ENCODE measurements at places on chromosomes 6 and 20.
A peak's percentile ranks its signal among the peaks of the same experiment; 100 is the strongest.

- DNase-seq: no peak
Measured at GRCh38 chr6:50868466-50868865, 49.8 kb downstream of the TFAP2B start.

- no peak for DNase-seq
Measured at GRCh38 chr6:10603219-10603618, 82.1 kb downstream of the GCNT2 start.

- DNase-seq: no peak
Measured at GRCh38 chr6:167932468-167933276, 64.8 kb upstream of the KIF25 start.

- DNase-seq: no peak
Measured at GRCh38 chr20:52103335-52103912, 88.2 kb downstream of the ZFP64 start.

- DNase-seq: no peak
Measured at GRCh38 chr6:45474376-45474775, 96.6 kb upstream of the SUPT3H start.

DNA sequence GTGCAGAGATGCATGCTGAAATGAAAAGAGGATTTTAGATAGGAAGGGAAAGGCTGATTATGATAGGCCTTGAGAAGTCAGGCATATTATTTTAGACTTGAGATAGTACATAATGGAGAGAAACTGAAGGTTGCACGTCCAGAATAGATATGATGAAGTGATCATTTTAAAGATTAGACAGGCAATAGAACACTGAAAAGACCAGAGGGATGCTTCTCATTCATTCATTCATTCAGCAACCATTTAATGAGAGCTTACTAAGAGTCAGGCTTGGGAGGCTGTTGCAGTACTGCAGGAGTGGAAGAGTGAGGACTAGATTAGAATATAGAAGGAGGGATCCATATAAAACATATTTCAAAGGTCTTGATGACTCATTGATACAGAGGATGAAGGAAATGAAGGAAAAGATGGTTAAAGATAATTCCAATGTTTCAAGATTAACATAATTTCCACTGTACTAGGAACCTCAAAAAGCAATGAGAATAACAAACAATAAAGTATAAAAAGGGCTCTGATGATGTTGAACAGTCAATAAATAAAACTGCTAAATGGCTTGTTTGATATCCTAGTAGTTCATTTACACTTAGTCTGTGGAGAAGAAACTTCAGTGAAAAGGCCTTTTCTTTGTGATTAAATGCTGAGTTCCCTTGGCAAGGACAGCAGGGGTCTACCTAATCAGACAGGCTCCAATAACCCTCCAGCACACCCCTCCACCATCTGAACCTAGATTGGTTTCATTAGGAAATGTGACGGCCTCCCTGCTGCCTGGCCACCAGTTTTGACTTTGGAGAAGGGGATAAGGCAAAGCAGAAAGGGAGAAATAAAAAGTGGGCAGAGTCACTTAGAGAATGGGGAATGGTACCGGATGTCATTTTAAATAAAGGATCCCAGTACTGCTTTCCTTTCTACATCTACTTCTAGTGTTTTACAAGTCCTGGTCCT lies 5.3 kb upstream of the FBXO9 start:
- DNase-seq: no peak

DNA sequence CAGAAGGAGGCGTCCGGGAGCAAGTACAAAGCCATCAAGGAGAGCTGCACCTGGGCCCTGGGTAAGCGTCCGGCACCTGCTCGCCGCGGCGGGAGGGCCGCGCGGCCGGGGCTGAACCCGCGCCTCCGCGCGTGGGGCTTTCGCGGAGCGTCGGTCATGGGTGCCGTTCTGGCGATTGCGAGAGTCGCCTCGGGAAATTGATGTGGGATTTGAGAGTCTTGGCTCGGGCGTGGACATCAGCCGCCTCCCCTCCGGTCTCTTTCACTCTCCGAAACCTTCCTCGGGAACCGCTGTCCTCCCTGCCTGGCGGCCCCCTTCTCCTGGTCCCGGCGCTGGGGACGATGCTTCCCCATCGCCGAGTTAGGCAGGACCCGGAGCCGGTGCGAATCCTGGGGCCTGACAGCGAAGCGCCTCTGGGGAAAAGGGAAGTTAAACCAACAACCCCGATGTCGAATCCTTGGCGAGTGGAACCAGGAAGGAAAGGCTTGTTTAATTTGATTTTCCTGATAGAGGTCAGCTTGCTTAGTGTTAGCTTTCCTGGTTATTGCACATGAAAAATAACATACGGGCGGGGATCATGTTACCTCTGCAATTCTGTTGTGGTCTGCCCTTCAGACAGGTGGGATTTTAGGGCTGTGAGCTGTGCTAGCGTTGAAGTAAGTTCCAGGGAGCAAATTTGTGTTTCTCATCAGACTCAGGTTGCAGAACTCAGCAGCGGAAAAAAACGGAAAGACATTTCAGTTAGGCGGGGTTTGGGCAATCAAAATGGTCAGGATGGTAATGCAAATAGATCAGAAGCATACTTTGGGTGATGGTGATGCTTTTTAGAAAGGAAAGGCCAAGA lies 594 bp downstream of the ARFGEF3 start:
- DNase-seq: no peak

DNA sequence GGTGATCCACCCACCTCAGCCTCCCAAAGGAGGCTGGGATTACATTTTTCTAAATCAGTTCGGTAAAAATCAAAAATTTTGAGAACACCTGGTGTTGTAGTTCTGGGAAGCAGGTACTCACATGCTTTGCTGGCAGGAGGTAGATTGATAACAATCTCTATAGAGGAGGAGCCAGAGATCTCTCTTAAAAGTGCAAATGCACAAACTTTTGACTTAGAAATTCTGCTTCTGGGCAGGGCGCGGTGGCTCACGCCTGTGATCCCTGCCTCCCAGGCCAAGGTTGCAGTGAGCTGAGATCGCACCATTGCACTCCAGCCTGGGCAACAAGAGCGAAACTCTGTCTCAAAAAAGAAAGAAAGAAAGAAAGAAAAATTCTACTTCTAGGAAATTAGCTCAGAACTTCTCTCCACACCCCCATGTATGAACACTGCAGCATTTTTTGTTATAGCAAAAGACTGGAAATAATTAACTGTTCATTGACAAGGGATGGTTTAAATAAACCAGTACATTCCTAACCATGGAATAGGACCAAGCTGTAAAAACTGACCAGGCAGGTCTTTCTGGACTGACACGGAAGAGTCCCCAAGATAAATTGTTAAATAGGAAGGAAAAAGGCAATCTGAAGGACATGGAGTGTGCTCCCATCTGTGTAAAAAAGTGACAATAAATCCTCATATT lies 14.4 kb upstream of the TRIB3 start:
- no peak for DNase-seq

- no peak for DNase-seq
Measured at GRCh38 chr6:12293235-12293930, 3.2 kb downstream of the EDN1 start.

- DNase-seq: no peak
Measured at GRCh38 chr6:28606424-28607391, 81.0 kb downstream of the GPX5 start.

DNA sequence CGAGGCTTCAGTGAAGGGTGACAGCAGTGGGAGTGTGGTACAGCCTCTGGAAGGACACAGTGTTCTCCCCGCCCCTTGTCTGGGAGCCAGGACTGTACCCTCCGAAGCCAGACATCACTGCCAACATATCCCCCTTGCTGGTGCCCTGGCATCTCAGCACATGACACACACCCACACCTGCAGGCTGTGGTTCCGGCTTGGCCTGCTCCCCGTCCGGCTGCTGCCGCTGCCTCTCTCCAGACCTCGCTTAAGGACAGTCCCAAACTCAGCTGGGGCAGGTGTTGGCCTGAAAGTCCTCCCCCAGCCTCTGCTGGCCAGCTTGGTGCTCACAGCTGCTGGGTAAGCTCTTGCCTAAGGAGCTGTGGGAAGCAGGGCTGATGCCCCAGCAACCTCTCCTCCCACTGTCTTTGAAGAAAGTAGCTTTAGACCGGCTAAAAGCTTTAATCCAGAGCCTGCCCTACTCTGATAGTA lies 7.0 kb downstream of the EMILIN3 start:
- no peak for DNase-seq

DNA sequence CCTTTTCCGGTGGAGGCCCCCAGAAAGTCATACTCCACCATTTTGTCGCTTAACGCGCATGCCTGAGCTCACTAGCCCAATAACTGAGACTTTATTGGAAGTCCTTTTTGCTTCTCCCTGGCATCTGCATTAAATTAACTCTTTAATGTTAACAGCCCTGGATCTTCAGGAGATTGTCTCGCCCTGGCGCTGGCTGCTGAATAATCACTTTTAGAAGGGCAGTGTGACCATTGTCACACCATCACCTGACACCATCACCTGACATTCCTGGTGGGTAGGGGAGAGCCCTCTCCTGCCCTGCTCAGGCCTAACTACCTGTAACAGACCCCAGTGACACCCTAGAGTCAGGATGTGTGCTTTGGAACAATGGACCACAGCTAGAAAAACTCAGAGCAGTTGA lies 115.5 kb upstream of the SNX9 start:
- no peak for DNase-seq

DNA sequence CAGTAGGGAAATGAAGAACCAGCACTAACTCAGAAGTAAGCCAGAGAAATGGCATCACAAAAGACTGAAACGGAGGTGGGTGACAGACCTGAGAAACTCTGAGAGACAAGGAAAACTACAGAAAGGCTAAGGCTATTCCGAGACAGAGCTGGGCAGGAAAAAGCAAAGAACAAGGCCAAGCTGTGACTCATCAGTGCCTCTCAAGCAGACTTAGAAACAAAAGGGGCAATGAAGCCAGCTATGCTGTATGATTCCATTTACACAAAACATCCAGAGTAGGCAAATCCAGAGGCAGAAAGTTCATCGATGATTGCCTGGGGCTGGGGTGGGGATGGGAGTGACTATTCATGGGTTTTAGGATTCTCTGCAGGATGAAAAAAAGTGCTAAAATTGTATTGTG lies 50.0 kb downstream of the SLC23A2 start:
- DNase-seq: peak; percentile 71

GRCh38 chr6:137237413-137238170 lies 18.4 kb upstream of the IFNGR1 start:
- no peak for DNase-seq

DNA sequence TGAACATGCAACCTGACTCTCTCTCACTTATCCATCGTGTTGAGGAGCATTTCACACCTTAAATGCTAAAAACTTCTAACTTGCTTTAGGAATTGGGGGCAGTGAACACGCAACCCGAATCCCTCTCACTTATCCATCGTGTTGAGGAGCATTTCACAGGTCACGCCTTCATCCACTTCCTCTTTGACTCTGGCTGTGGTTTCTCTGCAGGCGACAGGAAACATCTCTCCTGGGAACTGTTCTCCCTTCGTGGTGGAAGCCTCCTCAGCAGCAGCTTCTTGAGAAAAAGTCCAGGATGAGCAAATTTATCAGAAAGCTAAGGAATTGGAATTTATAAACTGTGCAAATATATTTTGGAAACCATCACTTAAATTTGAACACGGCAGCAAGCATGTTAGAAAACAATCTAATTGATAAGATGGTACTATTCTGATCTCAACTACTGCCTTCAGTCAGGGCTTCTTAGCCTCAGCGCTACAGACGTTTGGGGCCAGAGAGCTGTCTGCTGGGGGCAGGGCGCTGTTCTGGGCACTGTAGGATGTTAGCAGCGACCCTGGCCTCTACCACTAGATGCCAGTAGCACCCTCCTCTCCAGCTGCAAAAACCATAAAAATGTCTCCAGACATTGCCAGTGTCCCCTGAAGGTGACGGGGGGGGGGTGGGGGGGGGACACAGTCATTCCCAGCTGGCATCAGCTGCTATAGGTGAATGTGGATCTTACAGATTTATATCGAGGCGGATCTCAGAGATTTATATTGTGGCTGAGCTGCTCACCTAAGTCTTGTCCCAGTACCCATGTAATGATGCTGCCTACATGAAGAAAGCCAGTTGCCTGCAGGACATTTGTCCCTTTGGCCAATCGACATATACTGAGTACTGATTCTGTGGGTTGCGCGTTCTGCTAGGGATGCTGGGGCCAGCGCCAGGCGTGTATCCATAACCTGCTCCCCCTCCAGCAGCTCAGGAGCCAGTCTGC lies 26.2 kb downstream of the CTCFL start:
- no peak for DNase-seq

DNA sequence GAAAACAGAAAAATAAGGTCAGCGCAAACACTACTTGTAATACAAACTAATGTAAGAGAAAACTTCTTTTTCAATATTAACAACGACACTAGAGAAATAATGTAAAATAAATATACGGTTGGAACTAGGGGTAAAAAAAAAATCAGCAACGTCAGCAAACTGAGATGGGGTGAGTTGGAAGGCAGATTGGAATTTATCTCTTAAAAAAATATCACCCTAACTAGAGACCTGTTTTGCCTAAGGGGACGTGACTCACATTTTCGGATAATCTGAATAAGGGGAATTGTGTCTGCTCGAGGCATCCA lies 705 bp upstream of the UTRN start:
- no peak for DNase-seq

DNA sequence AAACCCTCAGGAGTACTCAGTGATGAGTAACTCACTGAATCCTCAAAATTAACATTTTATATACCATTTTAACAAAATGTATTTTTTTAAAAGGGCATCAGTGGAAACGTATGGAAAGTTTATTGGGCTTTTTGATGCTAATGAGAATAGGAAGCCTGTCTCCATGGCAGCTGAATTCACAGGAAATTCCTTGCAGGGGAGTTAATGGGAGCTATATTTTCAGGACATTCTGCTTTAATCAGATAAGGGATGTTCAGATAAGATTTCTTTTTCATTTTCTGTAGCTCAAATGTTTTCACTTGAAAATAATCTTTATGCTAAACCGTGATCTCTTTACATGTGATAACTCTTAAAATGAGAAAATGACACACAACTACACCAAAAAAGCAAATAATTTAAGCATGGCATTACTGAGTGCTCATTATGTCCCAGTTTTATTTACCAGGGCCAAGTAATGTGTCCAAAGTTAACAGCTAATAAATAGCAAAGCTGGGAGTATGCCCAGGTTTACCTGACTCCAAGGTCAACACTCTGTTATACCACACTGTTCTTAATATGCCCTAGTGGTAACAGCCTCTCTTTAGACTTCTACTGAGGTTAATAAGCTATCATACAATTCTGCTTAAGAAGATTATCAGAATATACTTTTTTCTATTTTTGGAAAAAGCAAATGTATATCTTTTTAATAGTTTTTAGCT lies 348.1 kb downstream of the GRIK2 start:
- no peak for DNase-seq

GRCh38 chr20:57208198-57208597 lies 58.2 kb downstream of the BMP7 start:
- no peak for DNase-seq

DNA sequence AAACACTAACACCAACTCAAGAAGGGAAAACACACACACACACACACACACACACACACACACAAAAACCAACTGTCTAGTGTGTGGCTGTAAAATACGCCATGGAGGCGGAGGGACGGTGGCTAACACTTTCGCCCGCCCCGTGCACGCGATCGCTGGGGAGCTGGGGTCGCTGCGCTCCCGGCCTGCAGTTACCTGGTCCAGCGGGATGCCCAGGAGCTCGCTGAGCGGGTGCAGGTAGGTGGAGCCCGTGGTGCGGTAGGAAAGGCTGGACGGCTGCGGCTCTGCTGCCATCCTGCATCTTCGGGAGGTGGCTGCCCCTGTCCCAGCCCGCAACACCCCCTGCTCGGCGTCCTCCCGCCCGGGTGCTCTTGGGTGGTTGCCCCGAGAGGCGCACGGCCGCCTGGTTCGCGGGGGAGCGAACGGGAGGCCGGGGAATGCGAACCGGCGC lies 303 bp downstream of the MBOAT1 start:
- DNase-seq: no peak

- no peak for DNase-seq
Measured at GRCh38 chr6:29924287-29924686, 18.0 kb upstream of the HLA-A start.
